ENCODE measurements at places on chromosomes 1 and 21.

DNA sequence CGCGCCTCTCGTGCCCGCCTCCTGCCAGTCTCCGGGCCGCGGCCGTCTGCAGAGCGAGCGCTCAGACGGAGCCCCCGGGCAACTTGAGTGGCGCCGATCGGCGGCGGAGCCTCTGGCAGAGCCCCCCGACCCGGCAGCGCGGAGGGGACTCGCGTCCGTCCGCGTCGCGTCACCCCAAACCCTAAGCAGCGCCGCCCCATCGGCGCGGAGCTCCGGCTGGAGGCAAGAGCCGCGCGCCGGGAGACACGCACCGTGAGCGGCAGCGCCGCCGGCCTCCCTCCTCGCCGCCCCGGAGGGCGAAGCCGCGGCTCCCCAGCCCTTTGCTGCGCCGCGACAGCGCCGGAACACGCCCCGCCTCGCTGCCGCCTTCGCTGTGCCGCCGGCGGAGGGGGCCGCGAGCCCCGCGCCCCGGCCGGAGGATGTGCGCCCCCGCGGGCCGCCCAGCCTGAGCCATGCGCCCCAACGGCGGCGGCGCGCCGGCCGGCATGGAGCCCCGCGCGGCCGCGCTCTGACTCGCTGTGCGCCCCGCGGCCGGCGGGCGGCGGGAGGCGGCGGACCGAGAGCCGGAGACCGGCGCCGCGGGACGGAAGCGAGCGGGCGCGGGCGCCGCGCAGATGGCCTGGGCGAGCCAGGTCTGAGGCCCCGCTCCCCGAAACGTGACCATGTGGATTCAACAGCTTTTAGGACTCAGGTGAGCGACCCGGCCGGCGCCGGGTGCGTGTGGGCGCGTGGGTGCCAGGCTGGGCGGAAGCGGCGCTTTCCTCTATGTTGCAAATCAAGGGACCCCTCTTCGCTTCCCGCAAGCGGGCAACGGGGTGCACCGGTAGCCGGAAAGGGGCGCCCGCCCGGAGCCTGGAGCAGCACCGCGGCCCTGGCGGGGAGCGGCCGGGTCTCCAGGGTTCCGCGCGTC is 610 bp downstream of the AJAP1 start:
- no peak for DNase-seq

GRCh38 chr1:246618240-246618808 is 52.1 kb downstream of the CNST start:
- no peak for DNase-seq

DNA sequence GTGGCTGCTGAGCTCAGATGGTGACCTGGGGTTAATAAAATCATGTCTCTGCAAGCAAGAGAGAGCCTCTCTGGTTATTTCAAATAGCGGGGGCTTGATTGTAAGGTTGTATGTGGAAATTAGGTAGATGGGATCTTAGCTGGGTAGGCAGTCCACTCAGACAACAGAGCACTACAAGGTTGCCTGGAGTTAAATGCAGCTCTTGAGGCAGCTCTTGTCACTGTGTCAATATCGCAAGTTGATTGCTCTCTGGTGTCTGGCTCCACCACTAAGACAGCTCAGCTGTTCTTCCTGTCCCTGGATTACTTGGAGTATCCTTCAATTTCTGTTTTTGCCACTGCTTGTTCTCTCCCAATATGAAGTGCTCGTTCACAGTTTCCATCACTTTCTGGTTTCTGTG is 93.8 kb downstream of the C21orf91 start:
- DNase-seq, result no peak

DNA sequence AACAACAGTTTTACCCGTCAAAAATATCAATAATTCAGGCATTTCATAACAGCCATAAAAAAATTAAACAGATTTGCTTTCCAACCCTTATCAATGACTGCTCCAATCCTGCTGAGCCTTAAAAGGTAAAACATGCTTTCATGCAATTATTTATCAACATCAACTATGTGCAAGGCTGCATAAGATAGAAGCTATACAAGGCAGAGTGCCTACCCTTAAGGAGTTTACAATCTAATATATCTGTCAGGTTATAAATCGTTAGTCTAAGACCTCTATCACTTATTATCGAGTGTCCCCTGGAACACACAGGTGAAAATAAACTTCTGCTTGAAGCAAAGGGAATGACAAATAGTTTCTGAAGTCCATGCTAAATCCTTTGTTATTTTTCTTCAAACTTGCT is 1.8 kb downstream of the ERRFI1 start:
- DNase-seq, result no peak

DNA sequence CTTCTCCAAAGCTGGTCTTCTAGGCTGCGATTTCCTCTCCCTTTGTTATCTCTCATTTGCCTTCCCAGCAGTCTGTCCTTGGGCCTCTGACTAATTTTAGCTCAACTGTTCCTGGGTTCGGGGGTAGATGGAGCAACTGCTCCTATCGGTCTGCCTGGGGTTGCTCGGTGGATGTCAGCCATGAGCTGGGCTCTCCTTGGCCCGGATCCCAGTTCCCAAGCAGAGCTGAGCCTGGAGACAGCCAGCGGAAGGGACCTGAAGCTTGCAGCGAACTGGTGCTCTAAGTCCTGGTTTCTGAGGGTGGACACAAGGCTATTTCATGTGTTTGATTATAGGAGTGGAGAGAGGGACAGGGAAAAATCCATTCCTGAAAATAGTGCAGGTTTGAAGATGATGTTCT is 423.0 kb downstream of the RPS6KC1 start:
- no peak for DNase-seq

- no peak for DNase-seq
Observed at GRCh38 chr21:40733024-40733397, 113.9 kb downstream of the DSCAM start.

- DNase-seq, result no peak
Observed at GRCh38 chr1:94768036-94768435, 52.1 kb upstream of the SLC44A3 start.

DNA sequence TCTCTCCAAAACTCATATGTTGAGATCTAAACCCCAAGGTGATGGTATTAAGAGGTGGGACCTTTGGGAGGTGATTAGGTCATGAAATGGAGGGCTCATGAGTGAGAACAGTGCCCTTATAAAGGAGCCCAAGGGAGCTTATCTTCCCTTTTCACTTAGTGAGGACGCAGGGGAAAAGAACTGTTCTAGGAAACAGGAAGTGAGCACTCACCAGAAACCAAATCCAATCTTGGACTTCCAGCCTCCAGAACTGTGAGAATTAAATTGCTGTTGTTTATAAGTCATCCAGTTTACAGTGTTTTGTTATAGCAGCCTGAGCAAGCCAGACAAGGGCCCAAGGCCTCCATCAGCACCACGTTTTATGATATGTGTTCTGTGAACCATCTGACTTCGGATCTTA is 60.3 kb upstream of the LRRC8D start:
- no peak for DNase-seq

- DNase-seq, result no peak
Observed at GRCh38 chr1:185672719-185673360, 61.4 kb upstream of the HMCN1 start.

DNA sequence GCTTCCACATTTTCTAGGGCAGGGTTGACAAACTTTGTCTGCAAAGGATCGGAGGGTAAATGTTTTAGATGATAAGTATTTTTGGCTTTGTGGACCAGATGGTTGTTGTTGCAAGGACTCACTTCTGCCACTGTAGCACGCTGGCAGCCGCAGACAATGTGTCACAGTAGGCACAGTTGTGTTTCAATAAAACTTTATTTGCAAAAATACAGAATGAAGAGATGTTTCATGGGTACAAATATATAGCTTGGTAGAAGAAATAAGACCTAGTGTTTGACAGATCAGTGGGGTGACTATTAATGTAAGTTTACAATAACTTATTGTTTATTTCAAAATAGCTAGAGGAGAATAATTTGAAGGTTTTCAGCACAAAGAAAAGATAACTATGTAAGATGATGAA is 127.8 kb downstream of the GRIK3 start:
- DNase-seq, result no peak

DNA sequence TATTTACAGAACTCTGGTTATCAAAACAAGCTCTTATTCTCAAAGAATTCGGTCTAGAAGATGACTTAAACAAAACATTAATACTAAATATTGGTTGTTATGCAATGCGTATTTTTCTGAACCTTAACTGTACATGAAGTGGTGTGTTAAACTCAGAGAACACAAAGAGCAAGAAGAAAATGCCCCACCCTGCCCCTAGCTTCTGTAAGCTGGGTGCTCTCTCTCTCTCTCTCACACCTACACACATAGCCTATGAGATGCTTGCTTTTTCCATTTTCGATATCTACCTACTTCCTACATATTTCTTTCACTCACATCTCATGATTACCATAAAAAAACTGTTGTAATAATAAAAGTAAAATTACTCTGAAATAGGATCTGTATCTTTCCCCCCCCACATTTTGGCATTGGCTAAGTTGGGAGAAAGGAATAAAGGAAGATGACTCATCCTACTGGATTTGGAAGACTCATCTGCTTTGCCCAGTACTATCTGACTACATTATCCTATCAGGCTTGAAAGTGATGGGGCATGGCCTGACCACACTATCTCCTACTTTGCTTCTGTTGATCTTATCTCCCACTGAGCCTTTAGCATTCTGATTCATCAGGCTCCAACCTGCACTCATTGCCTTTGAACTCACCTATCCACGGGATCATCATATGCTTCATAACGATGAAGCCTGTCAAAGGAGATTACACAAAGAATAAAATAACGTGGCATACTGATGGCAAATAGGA is 2.9 kb downstream of the CRYZ start:
- DNase-seq, result peak; percentile 61

- DNase-seq, result no peak
Observed at GRCh38 chr21:44739316-44739715, 27.9 kb upstream of the TSPEAR start.

GRCh38 chr1:227273557-227273956 is 44.7 kb downstream of the CDC42BPA start:
- DNase-seq, result no peak

- DNase-seq, result no peak
Observed at GRCh38 chr1:54439550-54440223, 33.5 kb upstream of the SSBP3 start.

- no peak for DNase-seq
Observed at GRCh38 chr1:185693654-185694053, 40.5 kb upstream of the HMCN1 start.

DNA sequence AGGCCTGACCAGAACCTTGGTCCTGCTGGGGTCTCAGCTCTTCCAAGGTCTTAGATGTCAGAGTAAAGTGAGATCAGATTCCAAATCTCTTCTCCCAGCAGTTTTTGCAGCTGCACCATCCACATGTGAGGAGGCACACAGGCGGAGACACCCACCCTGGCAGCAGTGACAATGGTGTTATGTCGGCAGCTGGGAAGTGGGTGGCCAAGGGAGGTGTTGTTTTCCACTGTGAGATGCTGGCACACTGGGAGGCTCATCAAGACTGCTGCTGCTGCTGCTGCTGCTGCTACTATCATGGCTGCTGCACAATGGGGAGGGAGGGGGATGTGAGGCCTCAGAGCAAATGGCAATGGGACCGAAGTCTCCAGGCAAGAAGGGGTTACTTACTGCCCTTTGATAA is 23.6 kb downstream of the CAMK2N1 start:
- DNase-seq, result no peak

- DNase-seq, result no peak
Observed at GRCh38 chr21:17527711-17528110, 14.9 kb downstream of the CXADR start.

- DNase-seq, result no peak
Observed at GRCh38 chr1:232812560-232812959, 7.3 kb downstream of the MAP10 start.

DNA sequence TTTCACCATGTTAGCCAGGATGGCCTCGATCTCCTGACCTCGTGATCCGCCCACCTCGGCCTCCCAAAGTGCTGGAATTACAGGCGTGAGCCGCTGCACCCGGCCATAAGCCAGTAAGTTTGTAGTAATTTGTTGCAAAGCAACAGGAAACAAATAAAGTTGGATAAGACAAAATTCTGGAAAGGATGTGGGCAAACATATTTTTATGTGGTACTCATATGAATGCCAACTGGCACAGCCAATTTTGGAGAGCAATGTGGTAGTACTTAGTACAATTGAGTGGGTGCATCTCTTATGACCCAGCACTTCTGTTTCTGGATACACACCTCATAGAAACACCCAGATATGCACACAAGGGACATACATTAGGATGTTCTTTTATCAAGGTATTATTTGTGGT is 8.4 kb upstream of the IL12RB2 start:
- DNase-seq, result no peak

DNA sequence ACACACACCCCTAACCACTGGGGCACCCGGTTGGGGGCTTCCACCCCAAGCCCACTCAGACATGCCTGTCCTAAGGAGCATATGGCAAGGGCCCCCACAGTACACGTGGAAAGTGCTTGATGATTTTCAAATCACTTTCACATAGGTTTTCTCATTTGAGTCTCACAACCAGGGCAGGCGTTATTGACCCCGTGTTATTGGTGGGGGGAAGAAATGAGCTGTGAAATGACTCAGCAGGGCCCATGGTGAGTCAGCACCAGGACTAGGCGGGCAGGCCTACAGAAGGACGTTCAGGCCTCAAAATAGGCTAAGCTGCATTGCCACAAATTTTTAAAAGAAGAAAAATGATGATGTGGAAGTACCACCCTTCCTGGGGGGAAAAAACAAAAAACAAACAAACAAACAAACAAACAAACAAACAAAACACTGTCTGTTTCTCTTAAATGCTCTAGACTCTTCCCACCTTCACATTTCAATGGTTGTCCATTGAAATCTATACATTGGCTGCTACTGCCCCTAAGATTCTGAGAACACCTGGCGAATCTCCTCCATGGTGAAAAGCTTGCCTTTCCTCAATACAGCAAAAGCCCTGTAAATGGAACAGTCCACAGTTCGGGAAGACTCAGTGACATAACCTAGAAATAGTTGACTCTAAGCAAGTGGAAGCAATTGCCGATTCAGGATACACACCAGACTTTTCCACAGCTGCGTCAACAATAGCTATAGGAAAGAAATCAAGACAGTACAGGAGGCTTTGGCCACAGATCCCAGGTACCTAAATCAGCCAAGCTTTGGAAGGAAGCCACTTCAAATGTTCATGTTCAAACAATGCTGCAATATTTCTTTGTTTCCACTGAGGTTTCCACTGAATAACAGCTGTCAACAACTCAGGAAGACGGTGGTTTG is 234.7 kb downstream of the TOMM20 start:
- DNase-seq, result peak; percentile 81

DNA sequence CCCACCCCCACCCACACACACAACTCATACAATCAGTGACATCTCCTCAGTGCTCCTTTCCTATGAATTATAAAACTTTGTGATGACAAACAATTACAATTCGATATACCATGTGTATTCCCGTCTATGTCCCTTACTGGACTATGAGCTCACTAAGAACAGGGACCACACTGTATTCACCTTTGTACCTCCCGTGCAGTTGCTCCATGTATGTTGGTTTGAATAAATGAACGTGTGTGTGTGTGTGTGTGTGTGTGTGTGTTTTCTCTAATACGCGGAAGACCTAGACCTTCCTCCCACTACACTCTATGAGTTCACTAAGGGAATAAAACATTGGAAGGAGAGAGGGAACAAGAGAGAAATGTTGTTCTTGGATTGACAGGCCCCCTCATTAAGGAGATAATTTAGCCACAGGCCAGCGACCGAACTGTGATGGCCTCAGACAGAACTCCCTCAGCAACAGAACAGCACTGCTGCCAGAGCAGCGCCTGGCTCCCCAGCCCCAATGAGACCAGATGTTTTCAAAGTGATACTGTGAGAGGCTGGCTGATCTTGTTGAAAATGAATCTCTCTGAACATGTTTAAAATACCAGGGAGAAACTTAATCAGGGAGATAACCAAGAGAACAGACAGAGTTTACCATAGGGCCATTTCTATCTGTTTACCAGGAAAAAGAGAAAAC is 21.7 kb downstream of the BCAR3 start:
- DNase-seq, result no peak
